ENCODE measurements at places on chromosomes 7 and 10.

GRCh38 chr7:106865130-106866041 lies at the start of gene PIK3CG:
Gene PIK3CG, plus strand, starts transcription at chr7:106865282. Its CDS starts 2,280 bp downstream, at chr7:106867562.
- H3K27me3 ChIP-seq: no peaks in the 10 kb centered on the region
- no peak within 1 kb of the TSS for H3K27ac ChIP-seq
- H3K36me3 ChIP-seq: no peaks in the 10 kb centered on the region
- DNase-seq: no peak

GRCh38 chr7:44213206-44213876 lies 12.6 kb downstream of the YKT6 start:
- H3K27ac ChIP-seq: no peak overlapping the region
- H3K27me3 ChIP-seq: no peaks in the 10 kb centered on the region
- peaks cover 10% of the 10 kb centered on the region for H3K36me3 ChIP-seq
- DNase-seq: no peak
- no peak overlapping the region for H3K4me3 ChIP-seq

DNA sequence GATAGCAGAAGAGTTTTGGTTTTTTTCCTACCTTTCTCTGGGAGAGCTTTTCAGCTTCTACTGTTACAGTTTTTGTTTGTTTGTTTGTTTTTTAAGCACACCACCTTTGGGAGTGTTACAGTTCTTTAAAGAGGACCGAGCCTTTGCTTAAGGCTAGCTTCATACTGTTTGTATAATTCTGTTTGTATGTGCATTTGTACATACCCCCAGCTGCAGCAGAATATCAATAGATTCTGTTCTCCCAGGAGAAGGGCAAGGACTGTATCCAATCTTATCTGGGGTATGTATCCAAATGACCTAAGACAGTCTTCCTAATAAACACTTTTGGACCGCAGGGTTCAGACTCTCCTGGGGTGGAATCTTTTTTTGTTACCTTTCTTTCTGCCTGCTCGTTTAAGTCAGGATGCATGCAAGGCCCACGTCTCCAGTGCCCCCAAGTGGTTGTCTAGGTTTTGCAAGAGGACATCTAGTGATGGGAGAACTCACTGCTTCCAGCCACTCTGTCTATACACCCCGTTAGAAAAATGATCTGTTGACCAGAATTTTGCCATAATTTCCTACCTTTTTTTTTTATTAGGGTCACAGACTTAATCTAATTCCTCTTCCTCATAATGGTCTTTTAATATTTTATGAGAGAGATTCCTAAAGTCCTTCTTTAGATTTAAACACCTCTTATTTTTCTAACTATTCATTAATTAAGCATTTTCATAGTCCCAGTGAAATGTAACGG lies 23.9 kb downstream of the NRF1 start:
- no peaks in the 10 kb centered on the region for H3K27me3 ChIP-seq
- no peak overlapping the region for H3K4me3 ChIP-seq
- H3K36me3 ChIP-seq: peaks cover 7% of the 10 kb centered on the region
- H3K27ac ChIP-seq: peak overlapping the region; percentile 17
- peaks cover 1% of the 10 kb centered on the region for H3K4me1 ChIP-seq

DNA sequence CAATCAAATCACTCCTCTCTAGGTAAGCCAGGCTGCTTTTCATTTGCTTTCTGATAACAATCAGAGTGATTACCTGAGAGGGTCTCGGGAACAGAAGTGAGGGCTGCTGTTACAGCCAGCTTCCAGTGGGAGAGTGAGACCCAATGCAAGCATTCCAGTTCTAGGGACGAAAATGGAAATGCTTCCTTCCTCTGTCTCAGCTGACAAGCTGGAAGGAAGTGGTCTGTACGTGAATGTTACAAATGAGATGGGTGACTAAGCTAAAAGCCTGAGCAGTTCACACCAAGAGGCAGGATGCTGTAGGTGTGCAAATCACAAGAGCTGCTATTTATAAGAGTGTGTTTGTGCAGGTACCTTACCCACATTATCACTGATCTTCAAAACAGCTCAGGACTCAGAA lies 772.4 kb downstream of the GRID1 start:
- no peaks in the 10 kb centered on the region for H3K36me3 ChIP-seq
- no peak for DNase-seq
- no peak overlapping the region for H3K4me3 ChIP-seq
- H3K4me1 ChIP-seq: no peaks in the 10 kb centered on the region

DNA sequence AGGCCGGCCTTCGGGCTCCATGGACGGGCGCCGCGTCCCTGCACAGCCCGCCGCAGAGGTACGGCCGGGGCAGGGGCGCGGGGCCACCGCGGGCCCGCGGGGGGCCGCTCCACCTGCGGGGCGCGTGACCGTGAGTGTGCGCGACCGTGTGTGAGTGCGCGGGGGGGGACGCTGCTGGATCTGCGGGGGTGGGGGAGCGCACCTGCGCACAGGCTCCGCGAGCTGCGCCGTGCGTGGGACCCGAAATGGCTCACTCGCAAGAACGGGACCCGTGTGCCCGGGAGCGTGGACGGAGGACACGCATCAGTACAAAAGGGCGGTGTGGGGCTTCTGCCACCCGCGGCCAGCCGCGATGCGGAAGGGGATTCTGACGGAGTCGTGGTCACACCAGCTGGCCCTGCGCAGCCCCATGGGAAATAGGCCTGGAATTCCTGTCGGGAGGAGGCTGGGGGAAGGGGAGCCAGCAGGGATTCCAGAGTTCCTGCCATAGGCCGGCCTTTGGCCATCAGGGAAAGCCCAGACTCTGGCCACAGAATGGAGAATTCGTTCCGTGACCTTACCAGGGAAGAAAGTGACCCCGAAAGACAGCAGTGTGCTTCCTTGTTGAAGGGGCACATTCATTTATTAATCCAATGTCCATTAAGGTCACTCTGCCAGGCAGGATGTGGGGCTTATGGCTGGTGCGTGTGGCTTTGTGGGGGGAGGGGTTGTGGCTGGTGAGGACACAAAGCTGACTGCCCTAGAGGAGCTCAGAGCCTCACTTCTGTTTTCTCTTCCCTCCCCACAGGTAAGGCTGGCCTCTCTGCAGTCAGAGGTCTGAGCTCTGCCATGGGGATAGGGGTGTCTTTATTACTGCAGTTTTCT lies 494 bp downstream of the REPIN1 start:
- H3K4me1 ChIP-seq: peaks cover 56% of the 10 kb centered on the region
- no peaks in the 10 kb centered on the region for H3K27me3 ChIP-seq
- no peak for DNase-seq
- no peaks in the 10 kb centered on the region for H3K36me3 ChIP-seq
- peak overlapping the region; percentile 99 for H3K27ac ChIP-seq

DNA sequence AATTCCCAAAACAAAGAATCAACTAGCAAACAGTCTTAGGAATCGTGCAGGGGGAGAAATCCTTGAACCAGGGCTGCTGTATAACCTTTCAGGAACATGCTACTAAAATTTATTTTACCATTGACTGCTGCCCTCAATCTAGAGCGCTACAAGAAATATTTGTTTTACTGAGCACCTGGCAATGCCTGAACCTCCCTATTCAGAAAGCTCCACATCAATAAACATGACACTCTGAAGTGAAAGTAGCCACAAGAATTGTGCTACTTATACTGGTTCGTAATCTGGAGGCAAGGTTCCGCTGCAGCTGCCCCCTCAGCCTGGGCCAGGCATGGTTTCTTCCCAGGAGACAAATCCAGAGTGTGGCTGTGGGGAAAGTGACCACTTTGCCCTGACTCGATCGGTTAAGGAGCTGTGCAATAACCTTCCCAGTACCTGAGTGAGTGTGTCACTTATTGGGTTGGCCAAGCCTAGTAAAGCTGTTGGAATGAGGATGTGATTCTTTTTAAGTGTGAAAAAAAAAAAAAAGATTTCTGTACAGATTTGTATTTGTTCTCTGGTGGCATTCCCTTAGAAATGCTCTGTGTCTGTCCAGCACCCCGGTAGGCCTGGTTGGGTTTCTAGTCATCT lies 7.7 kb downstream of the VWA2 start:
- H3K27me3 ChIP-seq: peaks cover 27% of the 10 kb centered on the region
- no peak overlapping the region for H3K4me3 ChIP-seq
- H3K36me3 ChIP-seq: peaks cover 5% of the 10 kb centered on the region
- peaks cover 25% of the 10 kb centered on the region for H3K4me1 ChIP-seq
- H3K27ac ChIP-seq: no peak overlapping the region

DNA sequence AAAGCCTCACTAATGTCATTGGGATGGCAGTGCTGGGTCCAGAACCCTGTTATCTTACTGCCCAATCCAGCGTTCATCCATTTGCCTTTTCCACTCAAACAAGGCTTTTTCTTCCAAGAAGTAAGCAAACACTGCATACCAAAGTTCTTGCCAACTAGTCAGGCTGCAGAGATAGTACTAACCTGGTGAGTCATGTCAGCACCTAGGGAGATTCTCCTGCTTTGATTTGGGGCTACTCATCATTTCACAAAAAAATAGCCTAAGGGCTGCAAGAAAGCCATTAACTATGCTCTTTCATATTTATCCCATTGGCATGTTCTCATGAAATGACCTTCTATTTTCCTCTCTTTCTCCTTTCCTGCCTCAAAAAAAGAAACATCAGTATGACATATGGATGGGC lies 142.6 kb downstream of the TWIST1 start:
- peaks cover 11% of the 10 kb centered on the region for H3K36me3 ChIP-seq
- no peak overlapping the region for H3K4me3 ChIP-seq
- H3K27me3 ChIP-seq: no peaks in the 10 kb centered on the region
- no peak for DNase-seq
- peaks cover 49% of the 10 kb centered on the region for H3K4me1 ChIP-seq

DNA sequence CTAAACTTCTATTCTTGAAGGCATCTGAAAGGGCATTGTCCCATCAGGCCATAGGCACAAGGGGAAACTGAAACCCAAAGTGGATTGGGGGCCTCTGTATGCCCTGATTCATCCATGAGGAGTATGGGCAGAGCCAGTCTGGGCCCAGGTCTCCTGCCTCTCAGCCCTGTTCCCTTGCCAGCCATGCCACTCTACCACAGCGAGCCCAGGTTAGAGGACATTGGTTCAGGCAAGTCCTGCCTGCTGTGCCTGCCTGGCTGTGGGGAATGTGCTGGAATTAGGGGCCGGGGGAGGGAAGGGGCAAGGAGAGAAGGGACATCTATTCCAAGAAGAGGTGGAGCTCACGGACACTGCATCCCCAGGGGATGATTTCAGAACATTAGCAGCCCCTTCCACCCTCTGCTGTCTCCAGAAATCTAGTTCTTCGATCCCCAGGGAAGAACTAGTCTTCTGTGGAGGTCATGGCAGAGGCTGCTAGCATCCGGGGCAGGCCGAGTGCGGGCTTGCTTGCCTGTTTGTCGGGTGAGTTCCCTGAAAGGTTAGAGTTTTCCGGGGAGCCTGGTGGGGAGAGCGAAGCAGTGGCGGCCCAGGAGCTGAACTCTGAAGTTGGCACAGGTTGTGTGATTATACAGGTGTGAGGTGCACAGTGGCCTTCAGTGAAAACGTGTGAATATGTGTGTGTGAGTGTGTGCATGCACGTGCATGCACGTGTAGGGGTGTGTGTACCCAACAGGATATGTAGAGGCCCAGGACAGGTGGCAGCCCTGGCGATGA lies 37.8 kb downstream of the TBATA start:
- H3K4me1 ChIP-seq: peaks cover 3% of the 10 kb centered on the region
- H3K27ac ChIP-seq: no peak overlapping the region
- DNase-seq: no peak
- no peak overlapping the region for H3K4me3 ChIP-seq

DNA sequence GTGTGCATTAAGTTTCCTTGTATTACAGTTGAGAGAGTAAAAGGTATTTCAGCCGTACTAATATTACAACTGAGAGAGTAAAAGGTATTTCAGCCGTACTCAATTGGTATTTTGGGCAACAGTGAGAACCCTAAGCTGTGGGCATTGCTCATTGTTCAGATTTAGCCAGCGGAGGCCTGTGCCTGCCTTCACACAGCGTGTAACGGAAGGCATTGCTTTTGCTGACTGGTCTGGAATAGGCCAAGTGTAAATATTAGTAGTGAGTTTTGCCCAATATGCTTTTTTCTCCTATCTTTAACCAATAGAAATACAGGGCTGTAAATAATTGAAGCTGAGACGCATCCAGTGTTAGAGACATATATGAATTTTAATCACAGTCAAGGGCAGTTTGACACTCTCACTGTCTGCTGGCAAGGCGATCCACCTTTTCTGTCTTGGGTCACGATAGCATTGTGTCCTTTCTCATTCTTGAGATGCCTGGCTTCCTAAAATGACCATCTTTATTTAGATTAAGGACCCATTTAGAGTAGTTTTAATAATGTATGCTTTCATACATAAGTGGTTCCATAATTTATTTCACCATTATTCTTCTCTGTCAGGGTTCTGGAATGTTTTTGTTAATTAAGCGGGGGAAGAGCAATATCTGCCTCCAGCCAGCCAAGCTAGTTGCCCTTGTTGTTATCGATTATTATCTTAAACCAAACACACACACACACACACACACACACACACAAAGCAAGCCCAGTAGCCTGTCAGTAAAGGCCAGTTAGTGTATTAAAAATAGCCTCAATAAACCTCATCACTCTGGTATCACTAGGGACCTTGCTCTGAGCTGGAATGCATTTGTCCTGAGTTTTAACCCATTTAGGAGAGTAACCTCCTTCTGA lies 130.7 kb downstream of the CELF2 start:
- H3K27me3 ChIP-seq: peaks cover 16% of the 10 kb centered on the region
- H3K27ac ChIP-seq: peak overlapping the region; percentile 69
- H3K4me3 ChIP-seq: no peak overlapping the region
- peaks cover 68% of the 10 kb centered on the region for H3K4me1 ChIP-seq

DNA sequence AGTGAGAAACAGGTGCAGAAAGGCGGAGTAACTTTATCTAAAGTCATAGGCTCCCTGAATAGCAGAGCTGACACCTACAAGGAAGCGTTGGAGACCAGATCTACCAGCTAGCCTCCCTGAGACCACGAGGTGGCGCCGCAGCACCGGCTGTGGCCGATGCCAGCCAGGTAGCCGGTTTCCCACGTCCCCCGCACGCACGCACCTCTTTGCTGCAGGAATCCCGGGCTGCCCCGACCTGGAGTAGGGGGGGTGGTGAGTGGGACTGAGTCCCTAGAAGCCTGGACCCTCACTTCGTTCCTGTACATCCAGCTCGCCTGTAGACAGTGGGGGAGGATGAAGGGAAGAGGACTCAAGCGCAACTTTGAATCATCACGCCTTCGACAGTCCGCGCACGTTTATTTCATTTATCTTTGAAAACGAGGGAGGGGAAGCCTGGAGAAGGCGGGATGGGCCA lies 3.7 kb downstream of the ELOVL3 start:
- peak overlapping the region; percentile 63 for H3K4me3 ChIP-seq
- H3K27ac ChIP-seq: no peak overlapping the region
- peak; percentile 80 for DNase-seq

DNA sequence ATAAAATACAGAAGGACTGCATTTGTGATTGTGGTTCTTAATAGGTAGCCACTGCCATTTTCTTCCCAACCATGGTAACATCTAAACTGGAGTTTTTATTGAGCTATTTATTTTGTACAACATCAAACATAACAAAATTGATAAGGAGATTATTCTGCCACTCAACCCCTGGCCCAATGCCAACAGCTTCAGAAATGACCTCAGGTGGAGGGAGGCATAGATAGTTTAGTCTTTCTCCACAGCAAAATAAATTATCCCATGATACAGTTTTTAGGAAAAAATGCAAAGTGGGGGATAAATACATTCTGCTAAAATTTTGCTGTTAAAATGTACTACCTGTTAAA lies 57.6 kb downstream of the LRRTM3 start:
- H3K36me3 ChIP-seq: no peaks in the 10 kb centered on the region
- no peak for DNase-seq
- H3K27me3 ChIP-seq: peaks cover 2% of the 10 kb centered on the region
- no peak overlapping the region for H3K4me3 ChIP-seq
- H3K27ac ChIP-seq: peak overlapping the region; percentile 81
